Pons (tissue), 1 donor: ENCODE measurements at places on chromosomes 12 and 14.

- DNase-seq, result no peak
These were observed 87.5 kb downstream of the SLC6A15 start for GRCh38 chr12:84825149-84825548.

DNA sequence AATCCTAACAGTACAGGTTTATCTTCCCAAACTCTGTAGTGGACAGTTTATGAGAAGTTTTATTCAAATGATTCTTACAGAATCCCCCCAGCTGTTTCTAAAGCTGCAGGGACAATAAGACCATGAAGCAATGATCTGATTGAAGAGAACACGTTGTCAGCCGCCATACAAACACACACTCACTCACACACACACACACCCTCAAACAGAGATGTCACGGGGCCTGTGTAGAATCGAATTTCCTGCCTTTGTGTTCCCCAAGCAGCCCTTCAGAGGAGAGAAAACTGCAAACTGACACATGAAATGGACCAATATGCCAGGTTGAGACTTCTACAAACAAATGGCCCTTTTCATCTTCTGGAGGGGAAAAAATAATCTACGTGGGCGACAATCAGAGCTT, 80.5 kb upstream of the TBX3 start:
- DNase-seq, result no peak

GRCh38 chr12:5173511-5174011, 129.9 kb downstream of the KCNA5 start:
- DNase-seq, result no peak

GRCh38 chr12:53267306-53267998, 647 bp upstream of the ESPL1 start:
- no peak for DNase-seq

GRCh38 chr12:25200703-25201102, 5.7 kb downstream of the ETFRF1 start:
- no peak for DNase-seq

GRCh38 chr12:26520109-26520508, 312.9 kb downstream of the ITPR2 start:
- DNase-seq, result no peak
